ENCODE measurements at places on chromosomes 4 and X.

- no peak for DNase-seq
Observed at GRCh38 chrX:5388087-5388486, 840.6 kb downstream of the NLGN4X start.

GRCh38 chrX:108584617-108585211 lies 145.1 kb downstream of the COL4A5 start:
- DNase-seq, result no peak

DNA sequence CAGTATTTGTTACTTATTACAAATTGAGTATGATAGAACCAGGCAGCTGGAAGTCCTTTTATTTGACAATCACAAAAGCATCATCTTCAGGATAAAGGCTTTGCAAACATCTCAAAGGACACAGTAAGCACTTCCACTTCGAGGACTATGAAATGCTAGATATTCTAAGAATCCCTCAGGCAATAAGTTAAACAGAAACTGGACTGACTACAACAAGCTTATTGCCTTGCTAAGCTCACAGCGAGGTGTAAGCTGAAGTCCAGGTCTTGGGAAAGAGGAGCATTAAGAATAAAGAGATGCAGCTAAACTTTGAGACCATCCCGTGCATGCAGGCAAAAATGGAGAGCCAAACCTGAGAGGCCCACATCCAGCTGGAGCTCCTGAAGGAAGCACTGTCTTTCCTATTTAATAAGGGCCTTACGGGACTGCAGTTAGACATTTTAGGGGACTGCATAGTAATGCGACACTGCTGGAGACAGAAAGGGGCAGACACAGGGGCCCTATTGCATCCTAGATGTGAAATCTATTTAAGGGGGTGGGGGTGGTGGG lies 38.7 kb downstream of the DCHS2 start:
- no peak for DNase-seq

GRCh38 chrX:57313583-57314215 lies 27.2 kb downstream of the FAAH2 start:
- no peak for DNase-seq

- DNase-seq, result no peak
Observed at GRCh38 chr4:52372269-52372668, 286.8 kb downstream of the USP46 start.

GRCh38 chr4:45931154-45931553 lies 192.7 kb downstream of the GABRG1 start:
- DNase-seq, result no peak

DNA sequence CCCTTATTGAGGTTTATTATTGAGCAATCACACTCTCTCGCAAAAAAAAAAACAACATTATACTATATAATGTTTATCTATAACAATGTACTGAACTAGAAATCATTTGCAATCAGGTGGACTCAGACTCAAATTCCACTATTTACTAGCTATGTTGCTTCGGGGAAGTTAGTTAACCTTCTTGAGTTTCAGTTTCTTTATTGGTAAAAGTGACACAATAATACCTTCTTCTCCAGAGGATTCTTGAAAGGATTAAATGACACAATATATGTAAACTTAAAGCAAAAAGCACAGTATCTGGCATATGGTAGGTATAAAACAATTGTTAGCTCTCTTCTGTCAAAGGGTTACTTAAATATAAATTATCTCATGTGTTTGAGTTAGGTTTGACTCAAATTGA lies 31.5 kb upstream of the HDAC8 start:
- DNase-seq, result no peak

GRCh38 chr4:160894809-160895208 lies 1269.0 kb downstream of the FSTL5 start:
- no peak for DNase-seq

GRCh38 chrX:50536955-50537354 lies 66.3 kb upstream of the DGKK start:
- no peak for DNase-seq

GRCh38 chrX:53265771-53266574 lies 15.4 kb downstream of the IQSEC2 start:
- DNase-seq, result no peak

DNA sequence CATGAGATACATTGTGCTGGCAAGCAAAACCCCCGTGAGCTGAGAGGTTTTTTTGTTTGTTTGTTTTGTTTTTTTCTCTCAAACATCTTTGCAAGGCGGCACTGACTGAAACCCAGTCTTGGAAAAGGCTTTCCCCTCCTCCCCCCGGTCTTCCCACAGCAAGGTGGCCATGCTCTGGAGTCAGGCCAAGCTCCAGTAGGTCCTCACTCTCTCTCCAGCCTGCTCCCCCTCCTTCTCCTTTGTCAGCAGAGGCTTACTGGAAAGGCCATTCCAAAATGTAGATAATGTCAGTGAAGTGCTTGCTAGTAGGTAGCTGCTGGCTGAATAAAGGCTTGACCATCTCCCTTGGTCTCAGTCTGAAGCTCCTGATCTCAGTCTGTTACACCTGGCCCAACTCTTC lies 32.6 kb downstream of the FRMPD3 start:
- no peak for DNase-seq

DNA sequence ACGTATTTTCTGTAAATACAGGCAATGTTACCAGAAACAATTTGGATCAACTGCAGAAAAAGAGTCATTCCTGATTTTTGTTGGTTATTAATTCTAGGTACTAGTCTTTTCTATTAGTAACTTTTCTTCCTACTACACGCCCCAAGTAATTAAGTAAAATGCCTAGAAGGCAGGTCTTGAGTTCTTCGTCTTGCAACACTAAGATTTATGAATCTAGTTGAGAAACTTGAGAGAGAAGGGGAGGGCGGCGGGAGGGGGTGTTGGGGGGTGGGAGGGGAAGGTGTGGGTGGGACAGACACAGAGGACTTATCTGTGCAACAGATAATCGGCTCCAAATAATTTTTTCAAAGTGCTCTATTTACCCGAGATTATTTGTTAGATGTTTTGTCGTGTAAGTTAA lies 3.0 kb downstream of the RAP2C start:
- DNase-seq, result no peak

- DNase-seq, result no peak
Observed at GRCh38 chr4:57233386-57233785, 123.2 kb upstream of the IGFBP7 start.

Measured in stimulated activated CD8-positive, alpha-beta memory T cell treated with anti-CD3 and anti-CD28 coated beads, Interleukin-2, amount 100 ng/mL, for 1 hour (primary cell).